ENCODE measurements at places on chromosomes 6 and 20.

DNA sequence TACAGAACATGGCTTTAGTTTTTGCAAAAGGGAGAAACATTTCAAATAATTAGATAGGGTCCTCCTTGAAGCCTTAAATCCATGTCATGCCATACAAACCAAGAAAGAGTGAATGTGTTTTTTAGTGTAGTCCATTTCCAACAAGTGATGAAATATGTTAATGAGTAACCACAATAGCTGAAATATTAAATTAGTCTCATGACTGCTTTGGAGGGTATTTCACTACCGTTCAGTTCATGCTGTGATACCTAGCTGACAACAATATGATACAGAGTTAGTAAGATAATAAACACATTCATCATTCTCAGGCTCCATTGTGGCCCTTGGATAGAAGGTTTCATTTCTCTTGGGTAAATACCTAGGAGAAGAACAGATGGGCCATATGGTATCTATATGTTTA, 5.8 kb upstream of the ID4 start:
- no peak for DNase-seq

GRCh38 chr6:7144872-7145584, 37.3 kb downstream of the RREB1 start:
- DNase-seq: no peak

GRCh38 chr6:125962900-125963497, 6.4 kb downstream of the HINT3 start:
- no peak for DNase-seq

- no peak for DNase-seq
Measured at GRCh38 chr6:149026530-149026942, 279.7 kb downstream of the UST start.

GRCh38 chr20:48395816-48396546, 431.8 kb downstream of the PREX1 start:
- DNase-seq: no peak

GRCh38 chr6:113959235-113959634, 11.7 kb downstream of the HDAC2 start:
- no peak for DNase-seq

GRCh38 chr20:25579081-25579770, 6.1 kb downstream of the NINL start:
- DNase-seq: no peak
